Brain pericyte (primary cell): ENCODE measurements at places on chromosomes 12 and 14.

DNA sequence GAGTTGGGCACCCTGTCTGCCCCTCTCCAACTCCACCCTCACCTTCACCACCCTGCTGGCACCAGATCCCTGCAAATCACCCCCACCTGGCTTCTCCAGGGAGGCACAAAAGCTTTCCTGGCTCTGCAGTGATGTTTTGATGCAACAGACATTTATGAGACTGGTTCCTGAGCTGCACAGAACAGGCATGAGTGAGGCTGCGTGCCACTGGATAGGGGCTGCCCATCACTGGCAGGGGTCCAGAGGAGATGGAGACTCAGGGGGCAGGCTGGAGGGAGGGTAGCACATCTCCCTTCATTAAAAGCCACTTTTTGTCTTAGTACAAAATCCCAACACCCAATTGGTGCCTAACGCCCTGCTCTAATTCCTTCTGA is 17.3 kb upstream of the ZDHHC22 start:
- no peak for DNase-seq

DNA sequence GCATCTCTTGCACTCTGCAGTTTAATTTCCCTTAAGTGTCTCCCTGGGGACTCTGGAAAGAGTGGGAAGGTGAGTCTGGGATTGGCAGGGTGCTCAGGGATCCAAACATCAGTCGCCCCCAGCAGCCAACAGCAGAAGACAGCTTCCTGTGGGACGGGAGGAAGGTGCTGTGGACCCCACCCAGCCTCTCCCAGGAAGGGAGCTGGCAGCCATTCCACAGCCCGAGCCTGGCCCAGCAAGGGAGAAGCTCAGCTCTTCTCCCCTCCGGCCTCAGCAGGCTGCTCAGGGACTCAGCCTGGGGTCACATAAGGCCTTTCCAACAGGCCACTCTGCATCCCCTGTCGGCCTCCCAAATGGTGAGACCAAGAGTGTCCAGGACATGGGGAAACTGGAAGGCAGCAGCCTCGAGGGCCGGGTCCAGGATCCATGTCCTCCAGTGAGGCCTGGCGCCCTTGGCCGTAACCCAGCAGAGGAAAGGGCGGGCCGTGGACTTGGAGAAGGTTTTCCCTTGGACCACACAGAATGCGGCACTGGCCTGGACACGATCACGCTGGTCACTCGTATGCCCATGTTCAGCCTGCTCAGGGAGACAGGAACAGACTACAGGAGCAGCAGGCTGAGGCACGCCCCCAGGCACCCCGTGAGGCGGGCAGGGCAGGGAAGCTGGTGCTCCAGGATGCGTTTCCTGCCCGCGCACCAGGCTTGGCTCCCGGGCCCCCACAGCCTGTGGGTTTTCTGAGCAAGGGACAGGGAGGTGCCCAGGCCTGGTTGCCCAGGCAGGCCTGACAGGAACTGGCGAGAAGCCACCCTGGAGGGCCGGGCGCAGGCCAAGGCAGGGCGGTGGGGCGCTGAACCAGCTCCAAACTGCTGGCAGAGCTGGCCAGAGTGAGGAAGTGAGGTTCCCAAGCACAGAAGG is 3.5 kb downstream of the XRCC3 start:
- no peak for DNase-seq

DNA sequence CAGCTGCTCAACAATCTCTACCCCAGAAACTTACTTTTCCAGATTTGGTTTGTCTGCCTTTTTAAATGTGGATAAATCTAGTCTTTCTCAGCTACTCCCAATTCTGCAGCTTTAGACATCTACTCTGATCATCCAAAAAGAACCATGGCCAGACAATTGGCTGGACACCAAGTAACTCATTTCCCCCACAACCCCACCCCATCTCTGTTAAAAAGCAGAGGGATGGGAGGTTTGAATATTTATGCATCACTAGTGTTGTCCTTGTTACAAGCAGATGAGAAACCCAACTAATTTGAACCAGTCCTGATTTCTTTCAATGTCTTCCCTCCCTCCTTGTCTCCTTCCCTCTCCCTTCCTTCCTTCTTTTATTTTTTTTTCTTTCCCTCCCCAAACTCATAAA is 391.9 kb downstream of the GALC start:
- DNase-seq, result no peak

- DNase-seq, result no peak
Observed at GRCh38 chr14:71231521-71232393, 324.5 kb downstream of the PCNX1 start.

GRCh38 chr14:102525219-102525928 is 15.8 kb upstream of the ANKRD9 start:
- no peak for DNase-seq

DNA sequence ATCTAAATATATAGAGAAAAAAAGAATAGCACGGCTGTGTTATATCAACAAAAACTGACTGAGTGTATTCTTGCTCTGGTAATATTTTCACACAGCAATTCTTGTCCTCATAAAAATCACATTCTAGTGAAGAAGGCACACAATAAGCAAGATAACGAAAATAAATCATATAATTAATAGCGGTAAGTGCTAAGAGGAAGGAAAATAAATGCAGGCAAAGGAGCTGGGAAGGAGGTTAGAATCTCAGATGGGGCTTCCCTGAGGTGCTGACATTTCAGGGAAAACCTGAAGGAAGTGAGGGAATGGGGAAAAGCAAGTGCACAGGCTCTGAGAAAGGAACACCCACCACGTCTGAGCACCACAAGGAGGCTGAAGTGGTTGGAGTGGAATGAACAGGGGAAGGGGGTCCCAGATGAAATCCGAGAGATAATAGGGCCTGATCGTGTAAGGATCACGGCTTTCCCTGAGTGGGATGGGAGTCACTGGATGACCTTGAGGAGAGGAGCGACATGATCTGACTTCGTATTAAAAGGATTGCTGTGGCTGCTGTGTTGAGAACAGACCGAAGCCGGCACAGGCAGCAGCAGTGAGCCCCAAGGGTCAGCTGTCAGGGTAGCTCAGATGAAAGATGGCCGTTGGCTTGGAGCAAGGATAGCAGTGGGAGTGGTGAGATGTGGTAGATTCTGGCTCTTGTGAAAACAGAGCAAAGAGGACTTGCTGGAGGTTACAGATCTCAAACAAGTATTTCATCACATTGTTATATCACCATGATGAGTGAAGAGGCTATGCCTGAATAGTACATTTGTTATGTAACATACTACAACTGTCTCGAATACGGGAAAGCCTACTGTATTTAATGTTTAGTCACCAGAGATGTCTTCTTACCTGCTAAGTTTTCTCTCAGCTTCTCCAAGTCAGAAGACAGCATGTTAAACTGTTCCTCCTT is 67.1 kb upstream of the VPS33A start:
- DNase-seq, result no peak

DNA sequence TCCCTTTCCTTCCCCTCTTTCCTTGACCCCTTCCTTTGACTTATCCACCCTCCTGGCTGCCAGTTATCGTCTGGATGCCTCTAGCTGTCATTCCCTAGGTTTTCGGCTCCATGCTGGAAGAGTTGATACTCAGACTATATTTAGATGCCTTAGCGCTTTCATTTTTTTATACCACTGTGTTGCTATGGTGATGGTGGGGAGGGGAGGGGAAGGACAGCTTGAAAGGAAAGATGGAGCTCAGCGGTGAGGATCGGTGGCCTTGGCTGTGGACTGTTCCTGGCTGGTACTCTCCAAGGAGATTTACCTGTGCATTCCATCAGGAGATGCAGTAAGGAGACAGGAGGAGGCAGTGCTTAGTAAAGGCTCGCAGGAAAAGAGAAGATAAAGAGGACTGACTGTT is 108.7 kb downstream of the SLC8A3 start:
- DNase-seq, result no peak

DNA sequence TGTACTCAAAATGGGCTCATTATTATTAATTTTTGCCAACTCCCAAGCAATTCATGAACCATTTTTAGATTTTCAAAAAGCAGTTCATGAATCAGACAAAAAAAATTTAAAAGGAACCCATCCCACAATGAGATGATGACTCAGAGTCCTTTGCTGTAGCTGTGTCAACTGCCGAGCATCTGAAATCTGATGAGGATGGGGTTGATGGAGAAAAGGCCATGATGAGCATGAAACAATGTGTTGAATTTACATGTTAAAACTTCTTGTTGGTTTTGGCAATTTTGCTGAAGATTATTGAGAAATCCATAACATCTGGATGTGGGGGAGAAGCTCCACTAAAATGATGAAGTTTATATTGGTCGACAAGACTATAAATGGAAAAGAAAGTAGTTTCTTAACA is 378.0 kb downstream of the FOXG1 start:
- DNase-seq, result peak; percentile 33

DNA sequence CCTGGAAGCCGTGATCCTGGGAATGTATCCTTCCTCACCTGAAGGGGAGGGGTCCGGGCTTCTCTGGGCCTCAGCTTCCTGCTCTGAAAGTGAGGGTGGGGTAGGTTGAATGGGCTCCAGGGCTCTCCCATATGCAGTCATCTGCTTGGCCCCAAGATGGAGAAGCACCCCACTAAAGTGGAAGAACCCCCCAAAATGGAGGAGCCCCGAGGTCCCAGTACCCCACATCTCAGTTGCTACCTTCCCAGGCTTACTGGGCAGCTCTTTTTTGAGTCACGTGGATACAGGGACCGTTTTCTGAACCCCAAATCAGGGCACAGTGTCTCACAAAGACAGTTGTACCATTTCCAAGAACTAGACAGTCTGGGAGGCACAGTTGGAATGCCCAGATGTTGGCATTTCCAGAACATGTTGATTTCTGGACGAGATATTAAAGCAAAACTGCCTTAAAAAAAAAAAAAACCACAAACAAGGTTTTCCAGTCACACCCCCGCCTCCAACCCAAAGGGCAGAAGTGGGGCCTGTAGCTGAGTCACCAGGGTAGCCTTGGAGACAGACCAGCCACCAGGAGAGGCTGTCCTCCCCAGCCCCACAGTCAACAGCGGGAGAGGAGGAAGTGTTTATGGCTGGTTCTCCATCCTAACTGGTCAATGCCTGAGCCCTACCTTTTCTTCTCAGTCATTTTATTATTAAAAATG is 12.1 kb downstream of the VASH1 start:
- DNase-seq, result no peak

DNA sequence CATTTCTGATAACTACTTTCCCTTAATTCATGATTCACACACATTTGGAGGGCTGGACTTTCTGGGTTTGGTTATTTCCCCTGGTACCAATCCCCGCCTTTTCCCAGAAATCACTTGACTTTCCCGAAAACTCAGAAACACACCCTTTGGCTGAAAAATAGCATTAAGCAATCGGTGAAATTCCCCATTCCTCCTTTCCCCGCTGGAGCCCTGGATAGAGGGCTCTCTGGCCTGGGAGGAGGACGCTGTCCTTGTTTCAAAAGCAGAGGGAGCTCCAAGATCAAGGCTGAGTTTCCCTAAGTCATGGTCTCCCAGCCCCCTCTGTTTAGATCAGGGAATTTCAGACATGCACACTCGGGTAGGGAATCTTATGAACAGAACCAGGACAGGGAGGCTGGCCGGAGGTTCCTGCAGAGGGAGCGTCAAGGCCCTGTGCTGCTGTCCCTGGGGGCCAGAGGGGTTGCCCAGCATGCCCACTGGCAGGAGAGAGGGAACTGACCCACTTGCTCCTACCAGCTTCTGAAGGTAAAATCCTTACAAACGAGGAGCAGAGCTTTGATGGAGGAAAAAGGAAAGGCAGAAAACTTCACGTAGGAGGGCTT is at the start of gene C1S:
Gene C1S (plus strand): TSS at position 366 of the 602 bp plus-strand sequence. CDS start 1,195 bp downstream, outside the sequence.
- DNase-seq, result peak; percentile 83

GRCh38 chr12:84408936-84409335 is 503.7 kb downstream of the SLC6A15 start:
- no peak for DNase-seq

GRCh38 chr12:82832096-82832495 is 145.4 kb downstream of the TMTC2 start:
- no peak for DNase-seq

DNA sequence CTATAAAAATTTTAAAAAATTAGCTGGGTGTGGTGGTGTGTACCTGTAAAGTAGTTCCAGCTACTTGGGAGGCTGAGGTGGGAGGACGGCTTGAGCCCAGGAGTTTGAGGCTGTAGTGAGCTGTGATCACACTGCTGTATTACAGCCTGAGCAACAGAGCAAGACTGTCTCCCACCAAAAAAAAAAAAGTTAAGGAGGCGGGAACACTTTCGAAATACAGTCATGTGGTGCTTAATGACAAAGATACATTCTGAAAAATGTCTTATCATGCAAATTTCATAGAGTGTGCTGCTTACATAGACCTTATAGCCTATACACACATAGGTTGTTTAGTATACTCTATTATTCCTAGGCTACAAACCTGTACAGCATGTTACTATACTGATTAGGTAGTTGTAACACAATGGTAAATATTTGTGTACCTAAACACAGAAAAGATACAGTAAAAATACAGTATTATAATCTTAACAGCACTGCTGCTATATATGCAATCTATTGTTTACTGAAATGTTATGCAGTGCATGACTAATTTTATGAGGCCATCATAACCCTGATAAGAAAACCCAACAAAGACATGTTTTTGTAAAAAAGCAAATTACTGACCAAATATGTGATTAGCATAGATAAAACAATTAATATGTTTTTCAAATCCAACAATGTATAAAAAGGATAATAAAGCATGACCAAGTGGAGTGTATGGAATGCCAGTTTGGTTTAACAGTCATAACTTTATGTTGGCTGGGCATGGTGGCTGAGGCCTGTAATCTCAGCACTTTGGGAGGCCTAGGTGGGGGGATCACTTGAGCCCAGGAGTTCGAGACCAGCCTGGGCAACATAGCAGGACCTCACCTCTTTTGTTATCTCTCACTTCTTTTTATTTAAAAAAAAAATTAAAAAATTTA is 11.4 kb downstream of the EIF2S1 start:
- no peak for DNase-seq

DNA sequence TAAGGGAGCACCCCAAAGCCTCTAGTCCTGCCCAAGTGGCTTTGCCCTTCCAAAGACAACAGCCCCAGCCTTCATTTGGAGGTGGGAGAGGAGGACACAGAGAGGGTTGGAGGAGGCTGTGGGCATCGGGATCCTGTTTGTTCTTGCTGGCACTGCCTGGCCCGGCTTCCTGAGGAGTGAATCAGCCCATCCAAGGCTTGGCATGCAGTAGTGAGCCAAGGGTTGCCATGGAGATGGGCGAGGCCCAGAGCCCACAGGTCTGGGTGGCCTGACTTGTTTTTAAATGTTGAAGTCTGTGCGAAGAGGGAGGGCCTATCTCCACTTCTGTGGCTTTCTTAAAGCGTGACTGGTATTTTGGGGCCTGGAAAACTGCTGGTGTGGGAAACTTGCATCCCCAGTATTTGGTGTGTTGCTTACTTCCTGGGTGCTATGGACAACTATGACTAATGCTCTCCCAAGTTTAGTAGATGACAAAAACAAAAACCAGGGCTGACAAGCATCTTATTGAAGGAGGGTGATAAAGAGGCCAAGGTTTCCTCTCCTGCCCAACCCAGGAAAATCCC is 15.8 kb downstream of the CD9 start:
- no peak for DNase-seq

- no peak for DNase-seq
Observed at GRCh38 chr12:109888179-109889020, 8.1 kb upstream of the GLTP start.

- DNase-seq, result no peak
Observed at GRCh38 chr12:116459011-116459875, 99.9 kb upstream of the MAP1LC3B2 start.

- DNase-seq, result no peak
Observed at GRCh38 chr14:94710731-94711130, 59.2 kb downstream of the GSC start.

- DNase-seq, result no peak
Observed at GRCh38 chr12:17342381-17342961, 736.5 kb upstream of the LMO3 start.
